ENCODE measurements at places on chromosomes 16 and 17.

GRCh38 chr17:41334385-41335305 is 16.0 kb downstream of the KRT33A start:
- DNase-seq: no peak

DNA sequence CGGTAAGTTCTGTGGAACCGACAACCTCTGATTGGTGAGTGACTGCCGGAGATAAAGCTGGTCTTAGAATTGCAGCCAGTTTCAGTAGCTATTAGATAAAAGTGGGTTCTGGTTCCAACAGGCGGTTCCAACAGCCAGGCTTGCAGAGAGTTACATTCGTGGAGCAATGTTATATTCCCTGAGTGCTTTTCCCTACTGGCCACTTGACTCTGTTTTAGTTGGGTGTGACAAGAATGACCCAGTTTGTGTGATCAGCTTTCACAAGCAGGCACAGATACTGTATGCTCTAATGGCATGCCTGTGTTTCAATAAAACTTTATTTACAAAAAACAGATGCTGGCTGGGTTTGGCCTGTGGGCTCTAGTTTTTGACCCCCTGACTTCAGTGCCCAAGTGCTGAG is 196.6 kb downstream of the SNX29 start:
- no peak for DNase-seq

DNA sequence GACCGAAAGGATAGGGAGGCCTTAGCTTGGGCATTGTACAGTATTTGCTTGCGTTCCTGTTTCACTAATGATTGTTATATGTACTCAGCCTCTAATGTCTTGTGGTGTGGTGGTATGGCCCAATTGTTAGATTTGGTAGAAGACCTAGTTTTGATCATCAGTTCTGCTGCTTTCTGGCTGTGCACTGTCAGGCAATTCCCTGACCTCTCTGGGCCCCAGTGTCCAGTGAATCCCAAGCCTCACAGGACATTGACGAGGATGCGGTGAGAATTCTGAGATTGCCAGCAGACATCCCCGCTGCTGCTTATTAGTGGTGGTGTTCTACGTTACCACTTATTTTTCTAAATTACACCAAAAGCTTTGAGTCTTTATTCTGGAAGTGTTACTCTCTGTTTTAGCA is 195.2 kb downstream of the SNX29 start:
- DNase-seq: no peak

- DNase-seq: no peak
Observed at GRCh38 chr17:82108038-82108437, 10.0 kb upstream of the FASN start.

DNA sequence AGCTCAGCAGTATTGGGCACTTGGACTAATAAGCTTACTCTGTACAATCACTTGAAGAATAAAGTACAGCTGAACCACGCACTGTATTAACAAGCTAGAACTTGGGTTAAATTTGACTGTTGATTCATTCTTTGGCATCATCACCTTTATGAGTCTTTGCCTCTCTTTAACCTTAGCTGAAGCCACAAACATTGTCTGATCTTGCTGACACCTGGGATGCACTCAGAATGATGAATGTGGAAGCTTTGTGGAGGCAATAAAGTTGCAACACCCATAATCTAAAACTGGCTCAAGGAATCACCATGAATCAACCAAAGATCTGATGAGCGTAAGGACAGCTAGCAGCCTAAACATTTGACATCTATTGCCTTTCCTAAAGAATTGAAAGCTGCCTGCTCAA is 590.6 kb upstream of the SOX9 start:
- no peak for DNase-seq

DNA sequence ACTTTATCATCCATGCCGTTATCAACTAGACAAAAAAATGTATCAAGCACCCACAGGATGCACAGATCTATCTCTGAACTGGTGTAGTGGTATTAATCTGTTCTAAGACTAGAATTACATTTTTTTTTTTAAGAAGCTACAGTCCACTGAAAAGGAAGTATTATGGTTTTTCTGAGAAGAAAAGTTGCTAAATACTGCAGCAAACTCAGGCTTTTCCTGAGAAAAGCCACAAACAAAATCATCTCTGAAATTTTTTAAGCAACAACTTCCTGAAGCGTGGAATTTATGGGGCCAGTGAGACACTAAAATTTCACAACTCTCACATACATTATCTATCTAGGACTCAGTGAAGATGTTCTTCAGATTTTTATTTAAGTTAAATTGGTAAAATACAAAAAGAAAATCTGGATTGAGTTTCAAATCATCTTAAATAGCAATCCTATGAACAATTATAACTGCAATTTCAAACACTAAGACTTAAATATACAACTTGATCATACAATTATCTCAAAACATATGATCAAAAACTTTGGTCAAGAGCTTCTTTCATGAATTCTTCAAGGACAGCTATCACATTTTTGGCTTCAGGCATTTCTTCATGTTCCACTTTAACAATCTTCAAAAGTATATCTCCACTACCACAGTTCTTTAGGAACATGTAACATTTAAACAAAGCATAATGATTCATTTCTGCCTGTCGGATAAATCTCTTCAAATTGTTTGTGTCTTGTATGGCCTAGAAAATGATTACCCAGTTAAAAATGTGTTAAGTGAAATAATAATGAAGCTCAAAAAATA is 10.5 kb downstream of the C17orf75 start:
- no peak for DNase-seq

GRCh38 chr17:54237911-54238515 is 415.3 kb downstream of the KIF2B start:
- DNase-seq: peak; percentile 10

GRCh38 chr17:56158915-56159825 is 5.9 kb downstream of the ANKFN1 start:
- DNase-seq: no peak

GRCh38 chr17:61551255-61551742 is 39.7 kb downstream of the NACA2 start:
- peak; percentile 58 for DNase-seq

- DNase-seq: no peak
Observed at GRCh38 chr16:58727028-58727781, 6.9 kb downstream of the GOT2 start.

GRCh38 chr17:57536289-57536688 is 208.8 kb downstream of the CCDC182 start:
- no peak for DNase-seq

- DNase-seq: no peak
Observed at GRCh38 chr17:66602659-66603384, 232.1 kb upstream of the CACNG5 start.

DNA sequence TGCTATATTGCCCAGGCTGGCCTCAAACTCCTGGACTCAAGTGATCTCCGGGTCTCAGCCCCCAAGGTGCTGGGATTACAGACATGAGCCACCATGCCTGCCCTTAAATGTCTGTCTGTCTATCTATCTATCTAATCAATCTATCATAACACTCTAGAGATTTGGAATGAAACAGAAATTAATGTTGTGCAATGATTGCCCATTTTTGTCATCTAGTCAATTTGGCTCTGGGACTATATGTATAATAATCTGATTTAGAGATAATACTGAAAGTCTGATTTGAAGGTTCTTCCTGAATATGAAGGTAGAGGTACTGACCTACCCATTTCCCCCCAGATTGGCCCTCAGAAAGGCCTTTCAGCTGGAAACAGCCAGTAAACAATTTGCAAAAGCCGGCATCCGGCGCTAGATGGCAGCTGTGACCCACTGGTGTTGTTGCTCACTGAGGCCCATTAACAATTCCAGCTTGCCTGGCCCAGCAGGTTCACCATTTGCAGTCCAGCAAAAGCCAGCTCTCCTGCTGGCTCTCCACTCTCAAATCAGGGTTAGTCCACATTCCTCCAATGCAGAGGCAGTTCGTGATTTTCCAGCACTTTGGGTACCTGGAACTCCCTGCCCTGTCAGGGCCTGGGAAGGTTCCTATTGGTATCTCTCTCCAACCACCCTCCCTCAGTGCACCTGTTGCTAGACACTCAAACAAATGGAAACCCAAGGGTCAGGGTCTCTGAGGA is 22.9 kb upstream of the C16orf87 start:
- DNase-seq: peak; percentile 75

GRCh38 chr17:37743612-37743874 is 1.3 kb downstream of the HNF1B start:
- no peak for DNase-seq

- DNase-seq: no peak
Observed at GRCh38 chr16:4136229-4136813, 20.1 kb upstream of the ADCY9 start.

GRCh38 chr16:79008869-79009179 is 591.7 kb downstream of the MAF start:
- no peak for DNase-seq

- DNase-seq: no peak
Observed at GRCh38 chr16:63928421-63928820, 1193.4 kb downstream of the CDH11 start.

- peak; percentile 90 for DNase-seq
Observed at GRCh38 chr17:27294689-27295630, 1.0 kb downstream of the WSB1 start.

DNA sequence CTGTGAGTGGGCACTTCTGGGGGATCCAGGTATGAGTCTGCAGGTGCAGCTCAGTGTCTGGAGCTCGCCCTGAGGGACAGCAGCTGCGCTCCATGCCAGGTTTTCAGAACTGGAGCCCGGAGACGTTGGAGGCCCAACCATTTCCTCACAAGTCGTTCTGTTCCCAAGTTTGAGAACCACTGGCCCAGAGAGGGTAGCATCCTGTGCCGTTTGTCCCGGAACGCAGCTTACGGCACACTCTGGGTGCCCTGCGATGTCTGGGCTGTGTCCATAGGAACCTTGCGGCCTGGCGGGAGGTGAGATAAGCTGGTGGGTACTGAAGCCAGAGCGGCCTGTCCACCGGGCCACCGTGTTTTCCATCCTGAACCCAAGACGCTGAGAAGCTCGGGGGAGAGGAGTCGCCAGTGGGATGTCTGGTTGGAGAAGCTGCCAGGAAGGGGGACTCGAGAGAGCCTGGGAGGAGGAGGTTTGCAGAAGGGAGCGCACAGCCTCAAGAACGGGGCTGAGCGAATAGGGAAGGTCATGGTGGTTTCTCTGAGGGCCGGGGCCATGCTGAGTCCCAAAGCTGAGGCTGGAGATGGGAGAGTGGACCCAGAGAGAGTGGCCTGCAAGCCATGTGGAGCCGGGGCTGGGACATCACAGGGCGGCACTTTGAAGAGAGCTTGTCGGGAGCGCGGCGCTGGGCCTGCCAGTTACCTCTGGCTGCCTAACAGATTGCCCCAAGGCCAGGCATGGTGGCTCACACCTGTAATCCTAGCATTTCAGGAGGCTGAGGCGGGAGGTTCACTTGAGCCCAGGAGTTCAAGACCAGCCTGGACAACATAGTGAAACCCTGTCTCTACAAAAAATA is 211.0 kb upstream of the GSE1 start:
- no peak for DNase-seq

GRCh38 chr16:25158401-25158800 is 46.9 kb downstream of the LCMT1 start:
- DNase-seq: no peak

DNA sequence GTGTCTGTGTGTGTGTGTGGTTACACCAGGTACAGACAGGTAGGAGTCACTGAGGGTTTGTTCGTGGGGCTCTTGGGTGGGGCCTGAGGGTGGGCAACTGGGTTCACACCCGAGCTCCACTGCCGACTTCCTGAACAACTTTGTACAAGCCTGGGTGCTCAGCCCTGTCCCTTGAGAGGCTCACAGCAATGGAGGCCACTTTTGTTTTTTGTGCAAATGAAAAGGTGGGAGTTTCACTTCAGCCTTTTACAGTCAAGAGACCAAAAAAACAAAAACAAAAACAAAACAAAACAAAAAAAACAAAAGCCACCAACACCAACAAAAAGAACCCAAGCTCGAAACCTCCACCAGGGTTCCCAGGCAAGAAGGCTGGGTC is 2.4 kb downstream of the RHBDF2 start:
- no peak for DNase-seq

GRCh38 chr16:75392906-75393305 is 40.4 kb downstream of the CFDP1 start:
- DNase-seq: no peak

GRCh38 chr17:17191346-17191792 is 14.8 kb downstream of the PLD6 start:
- DNase-seq: no peak

- no peak for DNase-seq
Observed at GRCh38 chr17:65514082-65514481, 47.4 kb downstream of the AXIN2 start.

GRCh38 chr16:24258791-24259190 is 2.7 kb downstream of the CACNG3 start:
- no peak for DNase-seq

GRCh38 chr17:9195961-9196670 is 174.8 kb downstream of the NTN1 start:
- no peak for DNase-seq

GRCh38 chr16:86725401-86725800 is 147.1 kb downstream of the FOXL1 start:
- no peak for DNase-seq

GRCh38 chr17:69945698-69946185 is 129.3 kb upstream of the KCNJ16 start:
- DNase-seq: peak; percentile 85

GRCh38 chr17:21282231-21282630 is 2.3 kb upstream of the MAP2K3 start:
- no peak for DNase-seq

- no peak for DNase-seq
Observed at GRCh38 chr17:45946841-45947256, 52.2 kb upstream of the STH start.

DNA sequence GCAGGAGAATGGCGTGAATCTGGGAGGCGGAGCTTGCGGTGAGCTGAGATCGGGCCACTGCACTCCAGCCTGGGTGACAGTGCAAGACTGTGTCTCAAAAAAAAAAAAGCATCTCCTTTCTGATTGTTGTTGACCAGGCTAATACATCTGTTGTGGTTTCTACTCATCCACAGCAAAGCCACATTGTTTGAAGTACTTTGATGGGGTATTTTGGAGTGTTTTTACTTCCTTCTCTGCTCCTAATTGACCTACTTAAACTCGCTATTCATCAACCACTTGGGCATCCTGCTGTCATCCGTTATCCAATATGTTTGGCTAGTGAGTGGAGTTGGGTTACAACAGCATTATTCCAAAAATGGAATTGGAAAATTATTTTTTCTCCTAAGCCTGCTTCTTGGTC is 3.5 kb upstream of the CDC27 start:
- DNase-seq: no peak

DNA sequence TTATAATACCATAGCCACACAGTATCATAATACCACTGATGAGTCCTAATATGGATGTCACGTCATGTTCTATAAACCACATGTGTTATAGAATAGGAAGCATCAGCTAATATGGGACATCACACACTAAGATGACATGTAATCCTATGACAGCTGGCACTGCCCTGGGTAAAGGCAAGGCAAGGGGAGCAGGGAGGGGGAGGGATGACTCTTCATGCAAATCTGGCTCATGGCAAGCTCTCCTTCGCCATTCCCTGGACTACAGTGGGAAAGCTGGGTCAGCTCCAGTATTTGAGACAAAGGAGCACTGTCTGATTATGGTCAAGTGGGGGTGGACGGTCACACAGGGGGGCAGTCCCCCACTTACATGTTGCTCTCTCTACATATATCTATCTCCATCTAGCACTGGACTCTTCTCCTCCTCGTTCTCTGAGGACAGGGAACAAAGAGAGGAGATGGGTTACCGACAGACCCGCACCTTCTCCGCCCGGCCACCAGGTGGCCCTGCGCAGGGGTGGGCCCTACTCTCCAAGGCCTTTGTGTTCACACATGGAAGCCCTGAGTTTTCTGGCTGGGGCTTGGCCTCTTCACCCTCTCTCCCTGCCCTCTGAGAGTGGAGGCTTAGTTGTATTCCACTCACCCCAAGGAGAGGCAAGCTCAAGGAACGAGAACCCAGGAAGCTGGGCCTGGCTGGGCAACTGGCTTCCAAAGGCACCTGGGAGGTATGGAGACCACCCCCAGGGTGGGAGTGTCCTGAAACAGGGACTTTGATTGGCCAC is 23.4 kb upstream of the MPO start:
- no peak for DNase-seq

- no peak for DNase-seq
Observed at GRCh38 chr16:50616883-50617645, 64.0 kb downstream of the SNX20 start.

All from hindlimb muscle (tissue), 1 donor.